ENCODE measurements at places on chromosomes 4 and X. TPM values are rescaled to one million over a fixed set of nuclear protein-coding genes. Genes with fewer than 3 reads are reported as not detected.

- no peak for DNase-seq
Measured at GRCh38 chr4:15976456-15977447, 13.8 kb upstream of the FGFBP2 start.

DNA sequence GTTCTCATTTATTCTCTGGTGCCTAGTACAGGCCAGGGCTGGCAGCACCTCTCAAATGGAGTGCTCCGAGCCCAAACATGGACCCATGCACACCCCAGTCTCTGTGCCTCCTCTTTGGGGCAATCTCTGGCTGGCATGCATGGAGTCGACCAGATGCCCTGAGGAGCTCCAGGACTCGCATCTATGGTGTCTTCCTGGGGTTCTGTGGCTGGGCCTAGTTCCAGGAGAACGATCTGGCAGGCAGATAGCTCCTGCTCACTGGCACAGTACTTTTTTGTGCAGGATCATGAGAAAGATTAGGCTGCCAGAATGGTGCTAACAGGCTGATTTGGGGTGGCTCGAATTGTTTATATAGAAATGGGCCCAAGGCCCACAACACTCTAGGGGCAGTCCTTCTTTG lies 72.0 kb upstream of the PJA1 start:
- no peak for DNase-seq

- no peak for DNase-seq
Measured at GRCh38 chr4:153560908-153561307, 94.7 kb downstream of the TMEM131L start.

DNA sequence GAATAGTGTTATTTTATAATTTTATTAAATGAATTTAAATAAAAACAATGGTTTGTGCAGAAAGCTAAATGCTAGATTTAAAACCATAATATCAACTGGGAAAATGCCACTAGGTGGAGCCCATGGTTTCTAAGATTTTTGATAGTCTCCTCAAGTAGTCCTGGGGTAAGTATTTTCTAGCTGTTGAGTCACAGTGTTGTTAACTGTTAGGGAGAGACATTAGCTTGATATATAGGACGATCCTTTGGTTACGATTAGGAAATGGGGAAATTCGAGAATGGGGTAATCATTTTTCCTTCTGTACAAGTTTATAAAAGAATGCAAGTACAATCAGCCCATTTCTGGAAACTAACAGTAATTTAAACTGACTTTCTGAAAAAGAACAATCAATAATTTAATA lies 378.4 kb downstream of the ANKRD50 start:
- DNase-seq: no peak

DNA sequence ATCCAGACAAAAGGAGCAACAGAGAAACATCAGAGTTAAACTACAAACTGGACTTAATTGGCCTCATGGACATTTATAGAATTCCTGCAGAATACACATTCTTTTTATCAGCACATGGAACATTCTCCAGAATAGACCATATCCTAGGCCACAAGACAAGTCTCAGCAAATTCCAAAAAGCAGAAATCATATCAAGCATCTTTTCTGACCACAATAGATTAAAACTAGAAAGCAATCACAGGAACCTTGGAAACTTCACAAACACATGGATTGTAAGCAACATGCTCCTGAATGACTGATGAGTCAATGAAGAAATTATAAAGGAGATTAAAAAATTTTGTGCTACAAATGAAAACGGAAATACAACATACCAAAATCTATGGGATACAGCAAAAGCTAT lies 526.7 kb downstream of the PCDH7 start:
- DNase-seq: no peak

DNA sequence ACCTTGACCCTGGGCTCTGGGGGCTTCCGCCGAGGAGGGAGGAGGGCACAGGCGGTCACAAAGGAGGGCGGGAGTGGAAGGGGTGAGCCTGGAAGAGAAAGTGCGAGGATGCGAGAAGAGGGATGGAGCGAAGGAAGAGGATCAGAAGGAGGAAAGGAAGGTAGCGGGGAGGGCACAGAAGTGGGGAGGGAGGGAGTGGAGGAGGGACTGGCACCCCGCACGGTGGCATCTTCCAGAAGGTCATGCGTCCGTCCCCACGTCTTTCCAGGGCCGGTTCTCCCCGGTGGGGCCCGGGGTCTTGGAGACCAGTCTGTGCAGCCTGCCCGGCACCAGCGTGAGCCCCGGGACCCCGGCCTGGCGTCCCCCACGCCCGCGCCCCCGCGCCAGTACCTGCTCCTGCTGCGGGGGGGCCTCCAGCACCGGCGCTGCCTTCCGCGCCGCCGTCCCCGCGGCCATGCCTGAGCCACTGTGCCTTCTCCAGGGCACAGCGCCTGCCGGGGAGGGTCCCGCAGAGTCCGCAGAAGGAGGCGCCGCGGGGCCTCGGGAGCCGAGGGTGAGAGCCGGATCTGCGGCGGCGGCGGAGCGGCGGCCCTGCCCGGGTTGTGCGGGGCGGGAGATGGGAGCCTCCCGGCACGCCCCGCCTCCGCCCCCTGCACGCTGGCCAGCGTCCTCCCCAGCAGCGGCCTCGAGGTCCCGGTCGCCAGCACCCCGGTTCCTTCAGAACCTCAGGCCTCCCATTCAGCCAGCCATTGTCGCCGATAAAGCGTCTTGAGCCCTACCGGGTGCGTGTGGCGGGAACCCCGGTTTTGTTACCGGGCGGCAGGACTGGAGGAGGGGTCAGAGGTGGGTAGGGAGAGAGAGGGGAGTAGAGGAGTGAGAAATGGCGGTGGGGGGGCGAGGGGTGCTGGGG lies at the start of gene RNF175:
Gene RNF175, minus strand, starts transcription at position 618 of the 910 bp plus-strand sequence. Its CDS starts 162 bp downstream, at position 456.
- DNase-seq: no peak

DNA sequence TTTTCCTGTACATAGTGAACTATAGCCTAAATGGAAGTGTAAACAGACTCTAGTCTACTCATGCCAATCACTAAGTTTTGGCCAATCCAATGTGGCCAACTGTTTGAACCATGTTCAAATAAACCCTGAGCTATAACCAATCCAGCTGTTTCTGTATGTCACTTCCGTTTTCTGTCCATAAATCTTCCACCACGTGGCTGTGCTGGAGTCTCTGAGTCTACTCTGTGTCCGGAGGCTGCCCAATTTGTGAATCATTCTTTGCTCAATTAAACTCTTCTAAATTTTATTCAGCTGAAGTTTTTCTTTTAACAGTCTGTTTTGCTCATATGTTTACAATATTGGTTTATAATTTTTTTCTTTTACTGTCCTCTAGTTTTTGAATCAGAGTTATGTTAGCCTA lies 112.3 kb upstream of the BANK1 start:
- DNase-seq: no peak

DNA sequence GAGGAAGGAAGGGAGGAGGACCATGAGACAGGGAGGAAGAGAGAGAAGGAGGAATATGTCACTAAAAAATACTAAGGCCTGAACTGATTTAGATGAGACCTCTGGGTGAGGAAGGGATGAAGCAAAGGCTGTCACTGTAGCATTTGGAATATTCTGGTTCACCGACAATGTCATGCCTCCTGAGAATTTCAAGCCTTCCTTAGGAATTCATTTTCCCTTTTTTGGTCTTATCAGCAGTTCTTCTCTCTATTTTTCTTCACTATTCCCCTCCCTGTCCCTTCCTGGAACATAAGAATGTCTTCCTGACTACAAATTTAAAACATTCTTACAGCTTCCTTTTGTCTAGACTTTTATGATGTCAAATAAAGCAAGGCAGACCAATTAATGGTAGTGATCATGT lies 527.8 kb downstream of the INPP4B start:
- no peak for DNase-seq

GRCh38 chr4:129821963-129822362 lies 726.0 kb downstream of the C4orf33 start:
- no peak for DNase-seq

DNA sequence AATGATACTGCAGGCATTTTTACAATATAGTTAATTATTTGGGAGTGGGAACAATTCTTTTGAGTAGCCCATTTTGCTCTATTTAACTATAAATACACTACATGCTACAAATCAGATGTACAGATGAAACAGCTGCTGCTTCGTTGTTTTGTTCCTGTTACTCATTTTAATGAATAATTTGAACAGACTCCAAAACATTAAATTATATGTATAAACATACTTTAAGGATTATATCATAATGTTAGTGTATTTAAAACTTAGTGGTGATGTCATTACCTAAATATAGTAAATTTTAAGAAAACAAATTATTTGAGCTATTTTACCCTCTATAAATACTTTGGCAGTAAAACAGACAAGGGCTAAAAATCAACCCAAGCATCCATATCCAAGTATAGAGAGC lies 60.7 kb downstream of the GAB1 start:
- no peak for DNase-seq

DNA sequence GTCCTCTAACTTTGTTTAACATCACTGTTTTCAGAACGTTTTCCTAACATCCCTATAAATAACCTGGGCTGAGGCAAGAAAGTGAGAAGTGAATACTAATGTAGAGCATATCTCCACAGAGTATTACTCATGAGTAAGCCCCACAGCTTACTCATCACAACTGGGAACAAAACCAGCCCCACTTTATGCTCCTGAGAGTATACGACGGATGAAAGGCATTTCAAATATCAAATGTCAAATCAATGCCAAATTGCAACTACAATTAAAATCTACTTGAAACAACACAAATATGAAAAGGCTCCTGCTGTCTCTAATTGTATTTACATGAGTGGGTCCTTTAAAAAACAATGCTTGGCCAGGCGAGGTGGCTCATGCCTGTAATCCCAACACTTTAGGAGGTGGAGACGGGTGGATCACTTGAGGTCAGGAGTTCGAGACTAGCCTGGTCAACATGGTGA lies 41.2 kb downstream of the SH3RF1 start:
- no peak for DNase-seq

DNA sequence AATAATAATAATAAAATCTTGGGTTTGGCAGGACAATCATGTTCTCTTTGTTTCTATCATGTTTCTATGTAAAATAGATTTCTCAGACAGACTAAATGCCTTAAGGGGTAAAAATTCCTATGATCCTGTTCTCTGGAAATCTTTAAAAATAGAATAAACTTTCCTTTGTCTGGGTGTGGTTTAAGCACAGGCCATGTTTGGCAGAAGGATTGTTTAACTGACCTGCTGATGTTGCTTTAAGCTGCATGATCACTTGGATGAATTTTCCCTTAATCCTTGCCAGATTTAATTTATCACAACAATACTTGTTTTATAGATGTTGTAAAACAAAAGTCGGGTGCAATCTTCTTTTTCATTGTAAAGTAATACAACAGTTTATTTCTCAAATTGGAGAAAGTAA lies 341.7 kb upstream of the FAT1 start:
- DNase-seq: no peak

DNA sequence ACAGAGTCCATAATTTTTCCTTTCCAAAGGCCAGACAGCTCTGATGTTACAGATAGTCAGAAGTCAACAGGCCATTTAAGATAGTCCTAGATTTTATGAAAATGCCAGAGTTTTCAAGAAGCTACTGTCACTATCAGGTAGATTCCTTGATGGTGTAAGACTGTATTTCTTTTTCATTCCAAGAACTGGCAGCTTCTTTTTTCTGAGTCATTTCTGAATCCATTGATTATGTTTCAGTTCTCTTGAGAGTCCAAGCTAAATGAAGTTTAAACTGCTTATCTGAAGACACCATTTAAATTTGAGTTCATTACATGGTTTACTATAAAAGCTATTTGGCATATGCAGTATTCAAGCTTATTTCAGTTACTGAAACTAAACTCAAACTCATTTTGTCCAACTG lies 44.6 kb downstream of the RASSF6 start:
- no peak for DNase-seq

DNA sequence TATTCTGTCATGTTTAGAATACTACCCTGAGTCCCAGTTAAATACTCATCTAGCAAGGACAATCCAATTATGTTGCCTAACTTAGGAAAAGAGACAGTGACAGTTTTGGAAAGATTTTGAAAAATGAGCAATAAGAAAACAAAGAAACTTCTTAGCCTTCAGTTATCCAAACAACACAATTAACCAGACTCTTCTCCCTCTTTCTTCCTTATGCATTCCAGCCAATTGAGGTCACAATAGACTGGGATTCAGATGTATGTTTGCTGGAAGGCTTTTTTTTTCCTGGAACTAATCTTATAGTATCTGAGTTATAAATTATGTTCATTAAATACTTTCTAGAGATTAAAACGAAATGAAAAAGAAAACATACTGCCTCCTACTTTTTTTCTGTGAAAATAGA lies 109.6 kb downstream of the GUCY2F start:
- no peak for DNase-seq

DNA sequence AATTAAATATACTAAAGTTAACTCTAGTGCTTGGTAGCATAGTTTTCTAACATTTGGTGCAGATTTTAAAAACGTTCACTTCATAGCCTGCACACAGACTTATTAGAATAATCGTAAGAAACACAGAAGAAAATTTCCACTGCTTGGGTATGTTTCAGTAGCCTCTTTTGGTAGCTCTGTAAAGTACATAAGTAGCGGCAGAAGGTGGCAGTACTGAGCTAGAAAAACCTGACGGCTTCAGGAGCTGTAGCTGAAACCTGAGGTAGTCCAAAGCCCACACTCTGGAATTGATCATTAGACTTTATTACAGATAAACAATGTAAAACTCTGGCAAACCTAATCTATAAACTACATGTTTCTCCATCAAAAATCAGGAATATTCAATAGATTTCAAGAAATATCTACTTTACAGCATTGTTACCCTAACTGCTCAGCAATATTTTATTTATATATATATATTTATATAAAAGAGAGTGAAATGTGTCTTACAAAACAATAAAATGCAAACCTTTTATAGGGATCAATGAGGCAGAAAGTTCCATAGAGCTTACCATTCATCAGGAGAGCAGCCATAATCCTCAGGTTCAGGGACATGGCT lies 88.2 kb downstream of the ATP8A1 start:
- DNase-seq: no peak

GRCh38 chrX:132258509-132258908 lies 39.3 kb upstream of the RAP2C start:
- DNase-seq: no peak

DNA sequence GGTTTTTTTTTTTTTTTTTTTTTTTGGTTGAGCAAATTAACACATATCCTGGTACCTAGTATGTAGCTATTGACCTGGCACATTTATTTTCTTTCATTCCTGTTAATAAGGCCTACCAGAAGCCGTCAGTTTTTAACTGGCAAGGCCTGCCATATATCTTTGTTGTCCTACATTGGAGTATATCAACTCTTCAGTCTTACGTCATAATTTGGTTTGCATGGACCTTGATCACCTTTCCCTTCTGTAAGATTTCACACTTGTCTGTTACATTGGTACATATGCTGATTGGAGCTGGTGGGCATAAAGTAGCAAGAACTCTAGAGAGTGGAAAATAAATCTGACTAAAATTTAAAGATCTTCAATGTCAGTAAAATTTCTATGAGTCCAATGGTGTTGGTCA lies 1658.0 kb downstream of the C4orf33 start:
- no peak for DNase-seq

EREG gene
- 3.3 TPM for total RNA-seq

HSFX1 gene
- 1.3 TPM for total RNA-seq

MRPS18C gene
- total RNA-seq: 25.9 TPM

PCDH7 gene
- 6.1 TPM for total RNA-seq

FRG2 gene
- not detected for total RNA-seq

FAAH2 gene
- total RNA-seq: 30.2 TPM

UGT2B11 gene
- total RNA-seq: 18.4 TPM

DNAAF6 gene
- total RNA-seq: not detected

CITED1 gene
- 0.32 TPM for total RNA-seq

KCND1 gene
- total RNA-seq: 0.66 TPM
